ENCODE measurements at places on chromosomes 11 and 22.

GRCh38 chr11:111093061-111093460 is 152.5 kb upstream of the POU2AF2 start:
- DNase-seq = no peak

- no peak for DNase-seq
Observed at GRCh38 chr22:49622241-49623105, 205.2 kb downstream of the BRD1 start.

- peak; percentile 4 for DNase-seq
Observed at GRCh38 chr11:10387206-10388083, 67.6 kb upstream of the AMPD3 start.

- DNase-seq = no peak
Observed at GRCh38 chr11:76783294-76783895, at the start of gene TSKU. Gene TSKU, plus strand, starts transcription at chr11:76783356. Its CDS starts 12,261 bp downstream, at chr11:76795617.

- no peak for DNase-seq
Observed at GRCh38 chr11:62646825-62647608, 604 bp upstream of the GANAB start.

DNA sequence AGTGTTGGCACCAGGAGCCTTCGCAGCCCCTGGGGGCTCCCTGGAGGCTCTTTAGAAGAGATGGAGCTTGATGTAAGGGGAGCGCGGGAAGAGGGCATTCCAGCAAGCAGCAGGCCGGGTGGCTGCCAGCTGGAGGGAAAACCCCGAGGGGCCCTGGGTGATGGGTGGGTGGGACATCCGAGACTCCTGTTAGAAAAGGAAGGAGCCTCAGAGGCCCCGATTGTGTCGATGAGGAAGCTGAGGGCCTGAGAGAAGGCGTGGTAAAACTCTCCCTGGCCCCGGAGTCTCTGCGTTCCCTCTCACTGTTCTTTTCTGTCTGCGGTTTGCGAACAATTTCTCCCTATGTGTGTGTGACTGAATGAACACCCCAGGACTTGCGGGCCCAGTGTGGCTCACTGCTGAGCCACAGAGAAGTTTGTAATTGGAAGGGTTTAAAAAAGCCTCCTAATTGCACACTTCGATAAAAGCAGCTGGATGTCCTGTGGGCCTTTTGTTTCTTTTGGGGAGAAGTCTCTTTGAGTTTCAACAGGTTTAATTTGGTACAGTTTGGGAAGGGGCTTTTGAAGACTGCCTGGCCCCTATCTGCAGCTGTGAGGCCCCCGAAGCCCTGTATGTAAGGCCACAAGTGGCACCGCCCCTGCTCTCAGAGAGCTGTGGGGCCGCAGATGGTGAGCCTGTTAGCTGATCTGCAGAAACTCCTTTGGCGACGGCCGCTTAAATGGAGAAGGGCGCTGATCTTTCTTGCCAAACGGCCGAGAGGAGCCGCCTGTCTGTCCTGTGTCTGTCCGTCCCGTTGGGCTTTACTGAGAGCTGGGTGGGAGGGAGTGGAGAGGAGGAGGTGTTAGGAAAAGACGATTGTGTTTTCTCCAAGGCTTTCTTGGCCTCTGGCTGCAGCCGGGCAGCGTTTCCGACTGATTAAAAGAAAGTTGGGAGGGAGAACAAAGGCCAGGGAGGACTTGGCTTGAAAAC is 2.0 kb downstream of the FBLN1 start:
- DNase-seq = no peak

GRCh38 chr11:121194731-121195596 is 93.9 kb downstream of the TECTA start:
- DNase-seq = peak; percentile 39

- DNase-seq = peak; percentile 24
Observed at GRCh38 chr11:77636731-77637344, 756 bp downstream of the CLNS1A start.

DNA sequence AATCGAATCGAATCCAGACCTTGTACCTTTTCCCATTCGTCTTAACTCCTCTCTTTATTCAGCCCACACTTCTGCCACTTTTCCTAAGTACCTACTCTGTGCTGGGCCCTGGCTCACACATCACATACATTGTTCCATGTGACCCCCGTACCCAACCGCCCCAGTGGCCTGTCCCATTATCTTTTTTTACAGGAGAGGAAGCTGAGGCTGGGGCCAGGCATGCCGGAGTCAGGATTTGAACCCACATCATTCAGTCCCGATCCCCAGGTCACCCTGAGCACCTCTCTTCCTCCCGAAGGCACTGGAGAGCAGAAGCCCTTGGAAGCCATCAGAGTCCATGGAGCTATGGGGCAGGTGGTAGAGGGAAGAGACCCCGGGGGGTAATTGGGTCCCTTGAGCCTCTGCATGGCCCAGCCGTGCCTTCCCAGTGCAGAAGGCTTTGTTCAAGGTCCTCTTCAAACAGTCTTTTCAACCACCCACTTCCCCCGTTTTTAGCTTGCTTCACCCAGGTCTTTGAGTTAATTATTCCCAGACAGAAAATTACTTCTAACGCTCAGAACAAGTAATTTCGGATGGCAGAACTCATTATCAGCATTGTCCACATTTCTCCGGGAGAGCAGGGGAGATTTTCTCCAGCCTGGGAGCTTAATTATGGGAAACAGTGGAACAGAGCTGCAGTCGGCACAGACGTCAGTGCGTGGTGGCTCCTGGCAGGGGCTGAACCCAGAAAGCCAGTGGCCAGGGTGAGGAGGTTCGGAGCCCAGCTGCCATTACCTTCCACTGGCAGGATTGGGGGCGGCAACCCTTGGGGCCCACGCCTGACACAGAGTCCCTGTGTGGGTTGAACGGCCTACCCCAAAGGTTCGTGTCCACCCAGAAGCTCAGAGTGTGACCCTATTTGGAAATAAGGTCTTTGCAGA is 82.4 kb upstream of the RTL6 start:
- DNase-seq = no peak

DNA sequence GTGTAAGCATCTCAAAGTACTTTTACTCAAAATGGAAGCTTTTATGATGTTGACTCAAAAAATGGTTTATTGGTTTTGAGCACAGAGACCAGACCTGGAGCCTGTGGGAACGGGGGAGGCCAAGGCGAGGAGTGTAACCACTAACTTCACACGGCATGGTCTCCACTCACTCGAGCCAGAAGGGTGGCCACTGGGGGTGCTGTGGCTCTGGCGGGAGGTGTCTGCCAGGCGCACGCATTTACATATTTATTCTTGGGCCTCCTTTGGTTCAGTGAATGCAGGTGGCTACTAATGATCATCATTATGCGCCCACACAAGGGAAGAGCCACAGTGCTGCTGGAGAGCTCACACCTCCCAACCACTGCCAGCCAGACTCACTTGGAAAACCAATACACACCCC is 64.6 kb downstream of the FLRT1 start:
- DNase-seq = no peak

- DNase-seq = no peak
Observed at GRCh38 chr11:10982704-10983510, 125.1 kb upstream of the ZBED5 start.

- peak; percentile 59 for DNase-seq
Observed at GRCh38 chr11:416757-417621, 2.2 kb upstream of the SIGIRR start.

- DNase-seq = peak; percentile 46
Observed at GRCh38 chr11:116852261-116853031, 15.0 kb upstream of the APOA1 start.

GRCh38 chr11:44348114-44348513 is 38.2 kb upstream of the ALX4 start:
- no peak for DNase-seq

- DNase-seq = no peak
Observed at GRCh38 chr11:3130269-3131071, 34.6 kb downstream of the OSBPL5 start.

- no peak for DNase-seq
Observed at GRCh38 chr11:69552951-69553350, 71.5 kb downstream of the LINC01488 start.

DNA sequence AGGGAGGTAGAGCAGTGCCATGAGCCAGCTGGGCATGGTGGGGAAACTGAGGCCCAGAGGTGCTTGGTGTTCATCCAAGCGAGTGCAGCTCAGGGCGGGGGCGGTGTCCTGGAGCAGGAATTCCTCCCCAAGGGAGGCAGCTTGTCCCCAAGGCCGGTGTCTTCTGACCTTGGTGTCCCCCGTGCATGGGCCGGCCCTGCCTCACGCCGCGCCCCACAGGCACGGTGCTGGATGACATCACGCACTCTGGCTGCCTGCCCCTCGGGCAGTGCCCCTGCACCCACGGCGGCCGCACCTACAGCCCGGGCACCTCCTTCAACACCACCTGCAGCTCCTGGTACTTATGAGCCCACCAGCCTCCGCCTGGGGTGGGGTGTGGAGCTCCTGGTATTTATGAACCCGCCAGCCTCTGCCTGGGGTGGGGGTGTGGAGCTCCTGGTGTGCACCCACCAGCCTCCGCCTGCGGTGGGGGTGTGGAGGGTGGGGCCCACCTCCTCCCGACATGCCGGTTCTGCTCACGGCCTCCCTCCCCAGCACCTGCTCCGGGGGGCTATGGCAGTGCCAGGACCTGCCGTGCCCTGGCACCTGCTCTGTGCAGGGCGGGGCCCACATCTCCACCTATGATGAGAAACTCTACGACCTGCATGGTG is 6.7 kb downstream of the MUC5B start:
- DNase-seq = no peak

DNA sequence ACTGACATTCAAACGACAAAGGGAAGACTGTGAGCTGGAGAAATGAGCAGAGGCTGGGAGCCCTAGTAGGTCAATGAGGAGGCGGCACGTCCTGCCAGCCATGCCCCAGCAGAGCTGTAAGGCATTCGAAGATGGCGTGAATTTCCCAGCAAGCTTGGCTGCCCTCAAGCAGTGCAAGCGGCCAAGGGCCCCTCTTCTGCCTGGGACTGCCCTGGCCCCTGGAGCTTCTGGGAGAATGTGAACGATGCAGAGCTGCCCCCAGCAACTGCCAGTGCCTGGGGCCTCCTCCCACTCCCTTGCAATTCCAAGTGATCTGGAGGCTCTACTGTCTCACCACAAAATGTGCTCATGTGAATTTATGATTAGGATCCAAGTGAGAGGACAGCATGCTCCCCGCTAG is 4.3 kb downstream of the PPM1F start:
- DNase-seq = no peak

DNA sequence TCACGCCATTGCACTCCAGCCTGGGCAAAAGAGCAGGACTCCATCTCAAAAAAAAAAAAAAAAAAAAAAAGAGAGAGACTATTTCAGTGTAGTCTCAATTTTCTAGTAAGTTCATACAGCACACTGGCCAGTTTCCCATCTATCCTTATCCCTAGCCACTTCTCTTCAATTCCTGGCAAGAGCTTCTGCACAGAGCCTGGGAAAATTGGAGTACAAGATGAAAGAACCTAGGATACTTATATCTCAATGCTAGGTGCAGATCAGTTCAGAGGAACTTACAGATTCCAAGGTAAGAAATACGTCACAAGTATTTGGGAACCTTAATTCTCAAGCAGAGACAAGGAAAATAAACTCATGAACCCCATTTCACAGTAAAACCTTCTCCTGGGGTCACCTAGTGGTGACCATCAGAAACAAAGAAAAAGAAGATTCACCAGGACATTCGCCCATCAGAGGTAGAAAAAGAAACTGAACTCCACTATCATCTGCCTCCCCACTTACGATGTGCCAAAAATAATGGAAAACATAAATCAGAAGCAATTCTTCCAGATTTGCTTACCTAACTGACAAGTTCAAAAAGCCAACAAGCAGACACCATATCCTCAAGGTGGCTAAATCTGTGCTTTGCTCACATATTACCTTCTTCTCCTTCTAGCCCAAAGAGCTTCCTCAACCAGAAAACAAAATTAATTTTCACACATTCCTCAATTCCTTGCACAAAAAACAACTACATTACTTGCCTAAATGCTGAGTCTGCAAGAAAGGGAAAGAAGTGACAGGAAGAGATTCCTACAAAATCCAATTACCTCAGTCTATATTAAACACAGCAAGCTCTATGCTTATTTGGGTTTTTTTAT is 4.9 kb downstream of the DENND5A start:
- no peak for DNase-seq

- DNase-seq = no peak
Observed at GRCh38 chr22:35664955-35665587, 16.8 kb downstream of the APOL6 start.

DNA sequence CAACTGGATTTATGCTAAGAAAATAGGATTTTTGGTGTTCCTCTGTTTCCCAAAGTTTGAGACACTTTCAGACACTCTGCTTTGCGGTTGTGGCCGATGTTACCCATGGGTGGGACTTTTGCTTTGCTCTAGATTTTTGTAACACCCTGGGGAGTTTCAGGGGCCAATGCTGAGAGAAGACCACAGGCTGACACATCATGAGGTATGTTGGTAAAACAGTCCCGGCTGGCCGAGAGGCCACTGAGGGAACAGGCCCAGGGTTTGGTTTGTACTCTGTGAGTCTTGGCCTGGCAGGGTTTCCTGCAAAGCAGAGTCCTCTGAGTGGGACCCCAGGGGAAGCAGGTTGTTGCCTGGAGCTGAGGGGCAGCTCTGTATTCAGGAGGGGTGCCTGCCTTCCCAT is 78.5 kb upstream of the PITPNB start:
- DNase-seq = no peak

DNA sequence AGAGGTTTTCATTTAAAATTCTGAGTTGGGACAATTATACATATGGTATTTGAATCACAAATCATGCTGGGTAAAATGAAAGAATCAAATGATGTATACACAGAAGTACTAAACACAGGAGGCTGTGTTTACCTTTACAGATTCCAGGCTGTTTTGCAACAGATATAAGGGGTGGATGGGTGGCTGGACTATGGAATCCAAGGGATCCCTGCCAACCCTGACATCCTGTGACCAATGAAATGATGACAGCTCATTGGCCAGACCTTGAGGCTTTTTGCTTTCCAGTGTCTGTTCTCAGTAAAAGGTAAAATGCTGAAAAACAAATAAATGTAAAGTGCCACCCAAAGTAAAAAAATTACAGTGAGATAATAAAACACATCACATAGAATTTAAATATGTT is 3.3 kb upstream of the DDI1 start:
- DNase-seq = no peak

GRCh38 chr11:12381875-12382274 is 4.5 kb downstream of the PARVA start:
- no peak for DNase-seq

DNA sequence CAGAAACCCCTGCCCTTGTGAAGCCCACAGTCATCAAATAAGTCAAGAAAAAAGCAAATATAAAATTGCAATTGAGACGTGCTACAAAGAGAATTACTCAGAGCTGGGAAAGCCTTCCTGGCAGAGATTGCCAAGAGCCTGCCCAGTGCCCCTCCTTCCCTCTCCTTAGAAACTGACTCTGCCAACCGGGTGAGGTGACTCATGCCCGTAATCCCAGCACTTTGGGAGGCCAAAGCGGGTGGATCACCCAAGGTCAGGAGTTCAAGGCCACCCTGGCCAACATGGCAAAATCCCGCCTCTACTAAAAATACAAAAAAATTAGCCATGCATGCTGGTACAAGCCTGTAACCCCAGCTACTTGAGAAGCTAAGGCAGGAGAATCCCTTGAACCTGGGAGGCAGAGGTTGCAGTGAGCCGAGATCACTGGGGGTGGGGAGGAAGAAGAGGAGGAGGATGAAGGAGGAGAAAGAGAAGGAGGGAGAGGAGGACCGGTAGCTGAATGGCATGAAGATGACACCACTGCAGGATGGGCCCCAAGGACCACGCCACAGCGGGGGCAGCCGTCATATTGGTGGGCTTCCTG is 76.1 kb upstream of the RTL6 start:
- no peak for DNase-seq
